ENCODE measurements at places on chromosomes 2 and 18. TPM values are rescaled to one million over a fixed set of nuclear protein-coding genes. Genes with fewer than 3 reads are reported as not detected.

Gene RASGRP3
- 2.7 TPM for total RNA-seq

Gene TBR1
- total RNA-seq, result not detected

Gene ZNF804A
- total RNA-seq, result not detected

Gene KIF5C
- total RNA-seq, result 24.3 TPM

Measured in activated CD8-positive, alpha-beta memory T cell treated with anti-CD3 and anti-CD28 coated beads for 36 hours (primary cell).